Right ventricle myocardium inferior (tissue), 1 donor: ENCODE measurements at places on chromosomes 13 and 19. TPM values are rescaled to one million over a fixed set of nuclear protein-coding genes. Genes with fewer than 3 reads are reported as not detected.

DNA sequence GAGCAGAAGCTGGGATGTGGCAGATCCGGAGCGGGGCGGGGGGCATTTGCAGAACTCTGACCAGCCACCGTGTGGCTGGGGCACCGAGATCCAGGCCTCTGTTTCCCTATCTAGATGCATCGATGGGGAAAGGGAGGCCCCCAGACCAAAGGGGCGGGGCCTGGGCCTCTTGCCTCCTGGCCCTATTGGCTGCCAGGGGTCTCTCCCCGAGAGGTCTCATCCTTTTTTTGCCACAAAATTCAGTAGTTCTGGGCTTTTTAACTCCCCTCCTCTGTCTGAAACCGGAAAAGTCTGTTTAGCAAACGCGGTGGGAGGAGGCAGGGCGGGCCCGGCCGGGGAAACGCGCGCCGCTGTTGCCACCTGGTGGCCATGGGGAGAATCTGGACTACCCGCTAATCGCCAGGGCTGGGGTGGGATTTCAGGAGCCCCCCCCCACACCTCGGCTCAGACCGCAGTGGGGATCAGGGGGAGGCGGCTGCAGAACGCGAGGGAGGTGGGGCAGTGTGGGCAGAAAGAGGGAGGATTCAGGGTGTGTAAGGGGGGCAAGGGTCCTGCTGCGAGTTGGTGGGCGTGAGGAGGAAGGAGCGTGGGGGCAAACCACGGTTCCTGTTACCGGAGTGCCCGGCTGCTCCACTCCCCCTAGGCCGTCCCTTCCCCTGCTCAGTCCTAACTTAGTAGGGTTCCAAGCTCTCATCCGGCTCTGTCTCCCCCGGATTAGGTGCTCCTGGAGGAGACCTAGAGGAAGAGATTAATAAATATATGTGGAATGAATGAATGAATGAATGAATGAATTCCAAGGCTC is 28.3 kb downstream of the IL12RB1 start:
- peak; percentile 93 for DNase-seq

DNA sequence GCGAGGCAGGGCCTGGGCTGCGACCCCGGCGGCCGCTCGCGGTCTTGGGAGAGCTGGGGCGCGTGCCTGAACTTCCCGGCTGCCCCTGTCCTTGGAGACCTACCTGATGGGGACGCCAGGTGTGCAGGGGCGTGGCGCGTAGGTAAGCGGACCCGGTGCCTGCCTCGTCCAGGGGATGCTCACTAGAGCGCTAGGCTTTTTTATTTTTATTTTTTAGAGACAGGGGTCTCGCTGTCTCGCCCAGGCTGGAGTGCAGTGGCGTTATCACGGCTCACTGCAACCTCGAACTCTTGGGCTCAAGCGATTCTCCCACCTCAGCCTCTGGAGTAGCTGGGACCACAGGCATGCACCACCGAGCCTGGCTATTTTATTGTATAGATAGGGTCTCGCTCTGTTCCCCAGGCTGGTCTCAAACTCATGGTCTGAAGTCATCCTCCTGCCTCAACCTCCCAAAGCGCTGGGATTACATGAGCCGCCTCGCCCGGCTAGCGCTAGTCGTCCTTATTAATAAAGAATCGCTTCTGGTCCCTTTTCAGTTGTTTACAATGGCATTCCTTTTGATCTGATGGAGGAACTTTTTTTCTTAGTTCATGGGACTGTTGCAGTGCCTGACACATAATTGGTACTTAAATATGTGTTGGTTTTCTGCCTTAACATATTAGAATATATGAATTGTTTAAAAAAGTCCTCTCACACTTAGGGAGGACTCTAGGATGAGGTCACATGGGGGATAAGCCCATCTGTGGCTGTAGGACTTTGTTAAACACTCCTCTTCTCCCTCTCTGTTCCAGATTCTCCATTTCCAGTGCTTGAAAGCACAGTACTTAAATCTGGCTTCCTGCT is 812 bp downstream of the DPY19L3 start:
- DNase-seq = no peak

DNA sequence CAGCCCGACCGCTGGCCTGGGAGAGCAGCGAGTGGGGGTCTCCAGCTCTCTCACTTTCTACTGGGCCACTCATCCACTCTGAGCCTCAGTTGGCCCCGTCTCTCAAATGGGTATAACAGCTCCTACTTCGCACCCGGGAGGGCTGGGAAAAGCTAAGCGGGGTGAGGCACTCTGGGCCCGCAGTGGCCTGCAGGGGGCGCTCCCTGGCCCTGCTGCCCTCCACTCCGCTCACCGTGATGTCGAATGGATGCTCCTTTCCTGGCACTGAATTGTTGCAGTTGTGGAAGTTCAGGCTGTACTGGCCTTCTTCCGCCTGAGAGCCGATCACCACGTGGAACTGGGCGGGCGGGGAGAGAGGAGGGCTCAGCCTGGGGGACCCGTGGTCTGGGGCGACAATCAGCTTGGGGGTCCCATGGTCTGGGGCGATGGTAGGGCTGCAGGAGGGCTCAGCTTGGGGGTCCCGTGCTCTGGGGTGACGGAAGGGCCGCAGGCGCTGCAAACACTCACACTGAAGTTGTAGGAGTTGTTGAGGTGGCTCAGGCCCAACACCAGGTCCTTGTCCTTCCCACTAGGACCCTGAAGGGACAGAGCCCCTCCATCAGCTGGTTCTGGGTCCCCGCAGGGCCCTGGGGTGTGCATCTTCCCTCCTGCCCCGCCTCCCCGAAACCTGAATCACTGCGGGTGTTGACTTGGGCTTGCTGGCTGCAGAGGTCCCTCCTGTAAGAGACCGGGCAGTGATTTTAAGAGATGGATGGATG is 3.9 kb downstream of the GPR108 start:
- DNase-seq = no peak

- DNase-seq = no peak
Observed at GRCh38 chr13:102589301-102589822, 7.4 kb upstream of the TPP2 start.

DNA sequence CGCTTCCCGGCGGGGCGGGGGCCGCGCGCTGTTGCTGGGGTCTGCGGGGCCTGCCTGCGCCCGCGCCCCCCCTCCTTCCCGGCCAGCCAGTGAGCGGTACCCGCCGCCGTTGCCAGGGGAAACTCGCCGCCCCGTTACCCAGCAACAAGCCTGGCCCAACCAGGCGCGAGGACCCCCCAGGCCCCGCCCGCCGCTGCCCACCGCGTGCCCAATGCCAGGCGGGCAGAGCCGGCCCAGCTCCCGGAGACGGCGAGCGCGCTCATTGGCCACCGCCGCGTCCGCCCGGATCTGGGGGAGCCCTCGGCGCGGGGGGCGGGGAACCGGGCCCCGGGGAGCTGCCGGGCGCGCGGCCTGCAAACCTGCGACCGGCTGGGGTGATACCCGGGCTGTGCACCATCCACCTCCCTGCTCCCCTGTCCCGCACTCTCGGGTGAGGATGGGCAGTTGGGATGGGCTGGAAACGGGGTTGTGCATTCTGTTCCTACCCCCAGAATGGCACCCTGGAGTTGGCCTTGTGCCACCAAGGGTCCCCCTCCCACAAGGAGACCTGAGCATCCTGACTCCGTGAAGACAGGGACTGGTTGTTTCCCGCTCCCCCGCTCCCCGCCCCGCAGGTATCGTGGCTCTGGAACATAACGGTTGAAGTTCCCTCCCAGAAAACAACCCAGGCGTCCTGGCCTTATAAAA is 8.8 kb upstream of the BBC3 start:
- DNase-seq = peak; percentile 75

- DNase-seq = no peak
Observed at GRCh38 chr19:11100049-11100448, 10.8 kb downstream of the LDLR start.

- DNase-seq = no peak
Observed at GRCh38 chr19:33048806-33049676, 15.6 kb downstream of the RHPN2 start.

- DNase-seq = peak; percentile 79
Observed at GRCh38 chr13:110116072-110116487, 190.9 kb downstream of the COL4A1 start.

DNA sequence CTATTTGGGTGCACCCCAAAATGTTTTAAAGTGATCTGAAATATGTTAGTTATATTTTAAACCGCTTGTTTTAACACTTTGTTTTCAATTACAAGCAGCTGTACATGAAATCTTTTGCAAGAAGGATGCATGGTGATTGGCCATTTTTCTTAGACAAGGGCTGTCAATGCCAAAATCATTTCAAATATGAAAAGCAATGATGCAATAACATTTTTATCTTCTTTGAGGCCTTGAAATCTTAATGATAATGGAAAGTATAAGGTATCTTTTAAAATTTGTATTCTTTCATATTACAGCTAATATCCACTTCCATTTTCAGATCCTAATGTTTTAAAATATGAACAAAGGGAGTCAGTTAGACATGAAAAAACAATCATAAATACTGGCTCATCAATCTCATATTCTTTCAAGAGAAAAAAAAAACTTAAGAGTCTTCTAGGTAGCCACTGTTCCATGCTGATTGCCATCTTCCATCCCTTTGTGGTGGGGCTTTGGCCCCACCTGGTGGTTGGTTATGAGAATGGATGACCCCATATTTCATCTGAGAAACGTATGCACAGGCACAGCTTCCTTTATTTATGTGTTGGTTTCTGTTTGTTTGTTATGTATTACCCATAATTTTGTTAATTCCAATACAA is 330.3 kb upstream of the MIR17HG start:
- no peak for DNase-seq

DNA sequence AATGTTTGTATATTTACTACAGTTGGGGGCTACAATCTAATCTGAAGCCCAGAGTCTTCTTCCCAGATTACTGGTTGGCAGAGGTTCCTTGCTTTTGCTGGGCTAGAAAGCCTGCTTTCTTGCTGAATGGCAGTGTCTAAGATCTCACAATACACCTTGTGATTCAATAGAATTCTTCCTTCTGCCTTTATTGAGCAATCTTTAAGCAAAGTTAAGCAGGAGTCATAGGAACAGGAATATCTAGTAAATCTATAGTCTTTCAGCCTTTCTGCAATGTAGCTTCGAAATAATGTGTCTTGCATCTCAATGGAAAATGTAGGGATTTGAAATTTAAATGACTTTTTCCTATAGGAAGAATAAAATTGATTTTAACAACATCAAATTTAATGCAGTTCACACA is 346.1 kb downstream of the SLITRK1 start:
- DNase-seq = no peak

DNA sequence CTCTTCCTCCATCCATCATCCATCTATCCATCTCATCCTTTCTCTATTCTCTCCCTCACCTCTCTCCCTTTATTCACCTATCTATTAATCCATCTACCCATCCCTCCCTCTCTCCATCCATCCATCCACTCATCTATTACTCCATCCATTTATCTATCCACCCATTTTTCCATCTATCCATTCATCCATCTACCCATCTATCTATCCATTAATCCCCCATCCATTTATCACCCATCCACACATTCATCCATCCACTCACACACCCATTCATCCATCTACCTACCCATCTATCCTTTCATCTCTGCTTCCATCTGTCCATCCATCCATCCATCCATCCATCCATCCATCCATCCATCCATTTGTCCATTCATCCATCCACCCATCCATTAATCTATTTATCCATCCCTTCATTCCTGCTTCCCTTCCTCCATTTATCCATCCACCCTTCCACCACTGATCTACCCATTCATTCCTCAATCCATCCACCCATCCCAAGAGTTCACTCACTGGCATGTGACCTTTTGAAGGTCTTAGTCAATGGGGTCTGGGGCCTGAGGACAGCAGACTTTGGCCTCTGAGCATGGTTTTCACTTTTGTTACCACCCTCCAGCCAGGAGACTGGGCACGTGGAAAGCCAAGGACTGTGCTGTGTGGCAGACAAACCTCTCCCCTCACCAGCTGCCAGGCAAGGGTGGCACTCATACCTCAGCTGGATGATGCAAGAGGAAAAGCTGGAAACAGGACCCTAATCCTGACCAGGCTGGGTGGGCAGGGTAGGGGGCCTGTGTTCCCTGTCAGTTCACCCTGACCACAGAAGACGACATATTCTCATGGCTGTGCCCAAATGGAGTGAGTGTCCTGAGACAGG is 126.7 kb downstream of the URI1 start:
- no peak for DNase-seq

GRCh38 chr19:13430790-13431582 is 75.3 kb downstream of the CACNA1A start:
- DNase-seq = no peak

GRCh38 chr19:21569494-21569865 is 64.1 kb downstream of the ZNF429 start:
- DNase-seq = peak; percentile 77

DNA sequence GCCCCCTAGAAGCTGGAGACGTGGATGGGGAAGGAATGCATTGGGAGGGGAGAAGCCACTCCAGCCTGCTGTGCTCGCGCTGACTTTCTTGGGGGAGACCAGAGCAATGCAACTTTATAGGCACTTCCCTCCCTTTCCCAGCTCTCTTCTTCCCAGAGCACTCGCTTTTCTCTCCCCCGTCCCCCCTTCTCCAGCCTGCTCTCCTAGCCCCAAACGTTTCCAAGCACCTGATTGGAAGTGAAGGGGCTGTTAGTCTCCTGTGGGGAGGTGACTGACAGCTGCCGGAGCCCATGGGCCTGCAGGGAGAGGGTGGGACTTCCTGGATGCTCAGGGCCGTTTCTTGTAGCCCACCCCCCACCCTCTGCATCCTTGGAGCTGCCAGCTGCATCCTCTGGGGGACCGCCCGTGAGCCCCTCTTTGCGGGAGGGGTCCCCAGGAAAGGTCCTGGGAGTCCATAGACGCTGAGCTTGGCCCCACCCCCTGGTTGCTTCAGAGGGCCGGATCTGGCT is 2.5 kb downstream of the HDGFL2 start:
- DNase-seq = no peak

DNA sequence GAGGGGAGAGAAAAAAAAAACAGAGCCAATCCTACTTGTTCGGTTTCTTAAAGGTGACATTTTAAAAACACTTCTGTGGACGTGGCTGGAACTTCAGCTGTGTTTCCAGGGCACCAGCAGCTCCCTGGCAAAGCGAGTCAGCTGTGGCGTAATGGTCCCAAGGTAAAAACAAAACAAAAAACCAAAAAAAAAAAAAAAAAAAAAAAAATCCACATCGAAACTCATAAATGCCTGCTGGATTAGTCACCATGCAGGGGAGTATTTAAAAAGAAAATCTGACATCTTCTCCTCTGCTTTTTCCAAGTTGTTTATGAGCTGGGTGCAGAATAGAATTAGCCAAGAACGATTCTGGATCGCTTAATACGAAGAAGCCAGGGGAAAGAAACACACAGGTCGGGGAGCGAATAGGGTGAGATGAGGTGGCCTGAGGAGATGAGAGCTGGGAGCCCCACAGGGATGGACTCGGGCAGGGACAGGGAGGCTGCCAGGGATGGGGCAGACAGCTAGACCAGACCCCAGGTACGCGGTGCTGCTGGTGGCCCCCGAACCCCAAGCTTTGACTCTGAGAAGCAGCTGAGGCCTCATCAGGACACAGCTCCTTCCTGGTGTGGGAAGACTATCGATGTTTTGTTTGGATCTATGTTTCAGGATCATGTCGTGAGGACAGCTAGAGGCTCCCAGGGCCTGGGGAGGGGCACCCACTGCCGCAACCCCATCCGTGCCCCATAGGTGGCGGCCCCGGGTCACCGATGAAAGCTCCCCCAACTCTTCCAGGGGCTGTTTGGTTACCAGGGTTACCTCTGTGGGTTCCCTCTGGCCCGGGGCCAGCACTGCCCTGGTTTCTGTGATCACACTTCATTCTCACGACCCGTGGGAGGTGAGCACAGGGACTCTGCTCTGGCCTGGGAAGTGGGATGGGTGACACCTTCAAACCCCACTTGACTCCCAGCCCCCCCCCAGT is 3.1 kb upstream of the CTXN1 start:
- no peak for DNase-seq

Gene PRX
- 3.5 TPM for total RNA-seq

Gene CEACAM3
- 0.32 TPM for total RNA-seq

Gene LHB
- total RNA-seq = not detected

Gene TNNT1
- 66.0 TPM for total RNA-seq

Gene CXCL17
- total RNA-seq = not detected

Gene CYP4F8
- total RNA-seq = not detected

Gene OR7D4
- total RNA-seq = not detected

Gene GADD45B
- 39.8 TPM for total RNA-seq

Gene RNF17
- not detected for total RNA-seq
